AG08396 (cell line): ENCODE measurements at places on chromosomes 5 and 9.

- DNase-seq, result peak; percentile 44
These were observed 1.2 kb downstream of the SSBP2 start for GRCh38 chr5:81749561-81750307.

- DNase-seq, result no peak
These were observed 221.6 kb downstream of the MAT2B start for GRCh38 chr5:163727028-163727427.

DNA sequence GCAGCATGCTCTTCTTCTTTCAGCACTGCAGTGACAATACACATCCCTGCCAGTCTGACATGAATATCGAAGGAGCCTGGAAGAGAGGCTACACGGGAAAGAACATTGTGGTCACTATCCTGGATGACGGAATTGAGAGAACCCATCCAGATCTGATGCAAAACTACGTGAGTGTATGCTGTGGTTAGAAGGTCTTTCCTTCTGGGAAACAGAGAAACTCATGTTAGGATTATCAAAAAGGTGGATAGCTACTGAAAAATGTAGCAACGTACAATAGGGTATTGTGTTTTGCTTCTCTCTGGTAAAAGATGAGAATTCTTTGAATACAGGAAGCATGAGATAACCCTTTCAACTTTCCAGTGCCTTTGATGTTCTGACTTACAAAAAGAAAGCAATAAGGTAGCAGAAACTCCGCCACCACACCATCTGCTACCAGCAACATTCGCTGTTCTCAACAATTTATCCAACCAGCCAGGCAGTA, 133.3 kb downstream of the PCSK5 start:
- DNase-seq, result no peak

GRCh38 chr5:124420952-124421351, 325.5 kb downstream of the ZNF608 start:
- no peak for DNase-seq

GRCh38 chr5:144405991-144406390, 235.3 kb downstream of the KCTD16 start:
- no peak for DNase-seq

DNA sequence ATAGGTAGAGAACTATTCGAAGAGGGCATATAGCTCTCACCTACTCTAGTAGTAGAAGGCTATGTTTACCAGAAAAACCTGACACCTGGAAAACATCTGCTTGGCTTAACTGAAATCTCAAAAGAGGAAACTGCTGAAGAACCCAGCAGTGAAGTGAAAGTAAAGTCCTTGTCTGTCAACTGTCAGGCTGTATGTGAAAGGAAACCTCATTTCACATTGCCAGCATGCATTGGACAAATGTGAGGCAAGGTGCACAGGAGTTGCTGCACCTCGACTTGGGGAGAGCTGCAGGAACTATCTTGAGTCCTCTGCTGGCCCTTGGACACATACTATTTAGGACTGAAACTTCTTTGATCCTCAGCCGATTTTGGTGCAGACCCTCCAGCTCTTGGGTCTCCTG, 53.3 kb downstream of the NREP start:
- no peak for DNase-seq

GRCh38 chr9:2181792-2182191, 166.6 kb downstream of the SMARCA2 start:
- DNase-seq, result no peak

GRCh38 chr5:170361116-170361515, 28.1 kb downstream of the KCNMB1 start:
- DNase-seq, result no peak

DNA sequence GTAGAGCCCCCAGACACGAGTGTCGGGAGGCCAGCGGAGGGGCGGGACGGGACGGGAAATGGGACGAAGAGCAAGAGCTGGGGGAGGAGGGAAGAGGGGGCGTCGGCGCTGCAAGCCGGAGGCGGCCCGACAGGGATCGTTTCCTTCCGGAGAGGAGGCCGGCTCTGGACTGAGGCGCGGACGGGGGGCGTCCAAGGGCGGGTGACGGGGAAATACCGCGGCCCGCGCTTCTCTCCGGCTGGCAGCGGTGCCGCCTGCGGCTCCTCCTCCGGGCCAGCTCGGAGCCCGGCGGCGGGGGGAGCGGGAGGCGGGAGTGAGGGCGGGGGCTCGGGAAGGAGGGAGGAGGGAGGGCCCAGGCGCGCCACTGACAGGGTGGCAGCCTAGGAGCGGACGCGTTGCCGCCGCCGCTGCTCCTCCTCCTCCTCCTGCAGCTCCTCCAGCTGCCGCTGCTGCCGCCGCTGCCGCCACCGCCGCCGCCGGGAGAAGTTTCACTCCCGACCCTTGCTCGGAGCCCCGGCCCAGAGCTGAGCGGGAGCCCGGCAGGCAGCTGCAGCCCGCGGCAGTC, at the start of gene CHSY3:
CHSY3 (plus strand) TSS at position 364 of the 565 bp plus-strand sequence.
- DNase-seq, result peak; percentile 90

DNA sequence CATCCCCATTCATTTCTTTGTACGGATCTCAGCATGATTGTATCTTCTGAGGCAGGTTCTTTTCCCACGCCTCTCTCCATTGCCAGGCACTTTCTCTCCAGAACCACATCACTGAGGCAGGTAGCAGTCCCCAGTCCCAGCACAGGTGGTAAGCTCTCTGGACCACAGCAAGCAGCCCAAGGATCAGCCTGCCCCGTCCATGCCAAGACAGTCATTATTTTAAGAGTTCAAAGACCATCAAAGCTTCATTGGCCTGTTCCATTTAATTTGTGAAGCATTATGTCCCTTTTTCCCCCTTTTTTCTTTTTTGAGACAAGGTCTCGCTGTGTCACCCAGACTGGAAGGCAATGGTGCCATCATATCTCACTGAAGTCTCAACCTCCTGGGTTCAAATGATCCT, 171.7 kb downstream of the AUH start:
- no peak for DNase-seq

GRCh38 chr5:124372457-124372856, 374.0 kb downstream of the ZNF608 start:
- peak; percentile 10 for DNase-seq
